ENCODE measurements at places on chromosomes 13 and 19.
A peak's percentile ranks its signal among the peaks of the same experiment; 100 is the strongest.

- peak; percentile 28 for DNase-seq
Observed at GRCh38 chr13:23561261-23561660, 9.0 kb upstream of the TNFRSF19 start.

- DNase-seq: no peak
Observed at GRCh38 chr19:40273469-40274360, 11.4 kb downstream of the AKT2 start.

DNA sequence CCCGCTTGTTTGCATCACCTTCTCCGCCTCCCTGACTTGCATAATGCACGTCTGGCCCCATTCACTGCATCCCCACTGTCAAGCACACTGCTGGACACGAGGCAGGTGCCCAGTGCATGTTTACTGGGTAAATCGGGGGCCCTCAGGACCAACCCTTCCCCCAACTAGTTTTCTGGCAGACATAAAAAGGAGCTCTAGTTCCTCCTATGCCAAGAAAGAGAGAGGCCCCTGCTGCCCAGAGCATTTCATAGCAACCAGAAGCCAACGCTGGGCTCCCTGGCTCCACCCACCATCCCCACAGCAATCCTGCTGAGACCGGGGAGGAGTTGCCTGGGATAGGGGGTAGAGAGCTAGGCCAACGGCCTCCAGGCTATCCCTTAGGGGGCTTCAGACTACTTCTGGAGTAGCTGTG, 23.2 kb downstream of the ANKRD27 start:
- no peak for DNase-seq

DNA sequence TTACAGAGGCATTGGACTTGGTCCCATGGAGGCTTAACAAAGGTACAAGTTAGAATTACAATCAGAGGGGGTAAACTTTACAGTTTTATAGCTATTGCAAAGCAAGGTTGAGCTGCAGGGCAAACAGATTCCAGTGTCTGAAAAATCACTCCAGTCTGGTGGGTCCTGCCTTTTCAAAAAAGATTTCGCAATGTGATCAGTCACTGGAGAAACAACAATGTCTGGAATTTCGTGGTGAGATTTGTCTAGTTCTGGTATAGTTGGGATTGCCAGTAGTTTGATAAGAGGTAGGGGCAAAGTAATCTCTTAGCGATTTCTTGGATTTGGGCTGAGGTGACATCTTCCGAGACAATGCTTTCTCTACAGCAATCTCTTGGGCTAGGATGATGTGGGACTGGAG, 1198.2 kb upstream of the PCDH9 start:
- no peak for DNase-seq

DNA sequence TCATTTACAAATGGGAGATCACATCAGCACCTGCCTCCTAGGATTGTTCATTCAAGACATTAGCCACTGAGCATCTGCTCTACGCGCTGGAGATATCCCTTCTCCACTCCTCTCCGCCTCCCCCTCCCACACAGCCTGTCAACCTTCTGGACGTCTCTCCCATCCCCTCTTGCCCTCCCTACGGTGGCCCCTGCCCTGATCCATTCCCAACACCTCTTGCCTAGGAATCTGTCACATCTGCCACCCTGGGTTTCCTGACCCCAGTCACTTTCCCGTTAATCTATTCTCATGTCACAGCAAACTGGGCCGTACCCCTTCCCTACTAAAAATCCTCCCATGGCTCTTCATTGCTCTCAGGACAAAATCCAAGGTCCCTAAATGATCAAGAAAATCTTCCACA, 10.3 kb downstream of the DYRK1B start:
- DNase-seq: no peak

- no peak for DNase-seq
Observed at GRCh38 chr19:3668331-3669081, 31.8 kb downstream of the PIP5K1C start.
